ENCODE measurements at places on chromosomes 2 and 18.

DNA sequence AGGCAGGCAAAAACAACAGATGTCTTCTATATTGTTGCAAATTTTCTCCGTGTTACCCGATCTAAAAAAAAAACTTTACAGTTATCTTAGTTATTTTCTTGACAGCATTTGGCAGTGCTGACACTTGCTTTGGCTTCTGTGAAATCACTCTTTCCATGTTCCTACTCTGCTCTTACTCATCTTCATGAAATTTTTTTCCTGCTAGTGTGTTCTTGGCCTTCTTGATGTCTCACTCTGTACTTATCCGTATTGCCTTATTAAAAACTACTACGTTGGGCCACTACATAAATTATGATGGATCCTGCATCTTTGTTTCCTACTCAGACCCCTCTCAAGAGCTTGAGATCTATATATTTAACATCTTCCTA is 134.4 kb downstream of the IKZF2 start:
- no peak for DNase-seq

- no peak for DNase-seq
Observed at GRCh38 chr2:57376985-57377384, 669.6 kb upstream of the VRK2 start.

DNA sequence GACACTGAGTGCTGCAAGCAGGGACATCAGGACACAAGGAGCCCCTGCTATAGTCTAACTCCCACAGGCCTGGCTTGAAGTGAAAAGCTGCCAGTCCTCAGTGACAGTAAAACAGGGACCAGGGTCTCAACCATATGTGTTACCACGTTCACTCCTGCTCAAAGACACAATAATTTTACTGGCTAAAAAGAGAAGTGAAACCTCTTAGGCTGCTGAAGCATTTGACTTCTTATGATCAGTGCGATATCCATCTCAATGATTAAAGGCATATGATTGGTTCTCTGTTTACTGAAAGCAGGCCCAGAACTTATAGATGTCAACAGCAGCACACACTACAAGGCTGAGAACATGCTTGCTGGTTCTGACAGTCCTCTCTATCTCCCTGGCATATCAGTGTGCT is 129.8 kb upstream of the LMAN1 start:
- DNase-seq = no peak

DNA sequence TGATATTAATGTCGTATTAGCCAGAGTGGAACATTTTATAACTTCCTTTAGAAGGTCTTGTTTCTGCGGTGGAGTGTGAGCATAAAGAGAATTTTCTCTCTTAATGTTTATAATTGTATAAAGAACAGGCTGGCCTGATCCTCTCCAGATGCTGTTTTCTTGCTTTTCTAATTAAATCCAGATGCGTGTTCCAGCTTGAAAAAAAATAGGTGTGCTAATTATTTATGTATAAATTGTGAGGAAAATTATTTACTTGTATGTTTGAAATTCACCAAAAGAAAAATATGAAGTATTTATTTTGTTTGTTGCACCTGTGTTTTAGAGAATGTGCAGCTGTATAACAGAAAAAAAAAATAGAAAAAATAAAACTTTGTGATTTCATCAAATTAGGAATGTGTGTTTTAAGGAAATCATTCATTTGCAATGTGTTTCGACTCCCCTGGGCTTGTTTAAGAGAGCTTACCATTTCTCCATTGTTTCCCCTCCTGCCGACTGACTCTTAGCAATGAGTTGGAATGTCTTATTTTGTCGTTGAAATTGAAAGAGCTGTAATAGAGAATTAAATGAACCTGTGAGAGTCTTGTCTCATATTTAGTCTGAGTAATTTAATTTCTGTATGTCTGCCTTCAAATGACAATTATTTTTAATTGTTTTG is 220.1 kb upstream of the NXPH2 start:
- DNase-seq = no peak

GRCh38 chr2:191724015-191724414 is 46.1 kb downstream of the NABP1 start:
- DNase-seq = no peak

DNA sequence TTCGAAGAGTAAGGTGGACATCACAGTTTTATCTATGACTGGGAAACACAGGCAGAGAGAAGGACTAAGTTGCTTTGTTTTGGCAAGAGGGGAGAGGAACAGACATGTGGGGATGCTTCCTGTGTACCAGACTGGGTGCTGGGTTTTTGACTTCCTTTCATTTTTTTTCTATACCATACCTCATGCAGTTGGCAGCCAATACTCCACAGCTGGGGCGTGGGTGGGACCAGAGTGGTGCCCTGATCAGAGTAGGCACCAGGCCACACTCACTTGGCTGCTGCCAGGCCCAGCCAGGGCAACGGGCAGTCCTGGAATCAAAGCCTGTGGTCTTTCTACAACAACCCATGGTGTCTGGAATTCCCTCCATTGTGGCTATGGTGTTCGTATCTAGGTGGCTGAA is 45.2 kb downstream of the SH3RF3 start:
- DNase-seq = no peak

- no peak for DNase-seq
Observed at GRCh38 chr18:52747869-52748268, 407.9 kb downstream of the DCC start.

DNA sequence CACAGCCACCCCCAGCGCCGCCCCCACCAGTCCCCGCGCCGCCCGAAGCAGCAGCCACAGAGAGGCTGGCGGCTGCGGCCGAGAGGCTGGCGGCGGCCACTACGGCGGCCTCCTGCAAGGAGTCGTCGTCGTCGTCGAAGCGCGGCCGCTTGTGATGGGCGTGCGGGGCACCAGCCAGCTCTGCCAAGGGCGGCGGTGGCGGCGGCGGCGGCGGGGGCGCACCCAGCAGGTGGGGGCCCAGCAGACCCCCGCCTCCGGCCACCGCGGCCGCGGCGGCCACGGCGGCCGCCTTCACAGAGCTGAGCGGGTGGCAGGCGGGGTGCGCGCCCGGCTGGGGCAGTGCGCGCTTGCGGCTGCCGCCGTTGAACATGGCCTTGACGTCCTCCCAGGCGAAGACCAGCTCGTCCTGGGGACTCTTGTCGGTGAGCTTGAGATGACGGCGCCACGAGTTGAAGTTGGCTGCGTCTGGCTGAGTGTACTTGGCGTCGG is 3.3 kb downstream of the SKOR2 start:
- no peak for DNase-seq

GRCh38 chr2:101679037-101679726 is 18.3 kb upstream of the MAP4K4 start:
- DNase-seq = no peak

DNA sequence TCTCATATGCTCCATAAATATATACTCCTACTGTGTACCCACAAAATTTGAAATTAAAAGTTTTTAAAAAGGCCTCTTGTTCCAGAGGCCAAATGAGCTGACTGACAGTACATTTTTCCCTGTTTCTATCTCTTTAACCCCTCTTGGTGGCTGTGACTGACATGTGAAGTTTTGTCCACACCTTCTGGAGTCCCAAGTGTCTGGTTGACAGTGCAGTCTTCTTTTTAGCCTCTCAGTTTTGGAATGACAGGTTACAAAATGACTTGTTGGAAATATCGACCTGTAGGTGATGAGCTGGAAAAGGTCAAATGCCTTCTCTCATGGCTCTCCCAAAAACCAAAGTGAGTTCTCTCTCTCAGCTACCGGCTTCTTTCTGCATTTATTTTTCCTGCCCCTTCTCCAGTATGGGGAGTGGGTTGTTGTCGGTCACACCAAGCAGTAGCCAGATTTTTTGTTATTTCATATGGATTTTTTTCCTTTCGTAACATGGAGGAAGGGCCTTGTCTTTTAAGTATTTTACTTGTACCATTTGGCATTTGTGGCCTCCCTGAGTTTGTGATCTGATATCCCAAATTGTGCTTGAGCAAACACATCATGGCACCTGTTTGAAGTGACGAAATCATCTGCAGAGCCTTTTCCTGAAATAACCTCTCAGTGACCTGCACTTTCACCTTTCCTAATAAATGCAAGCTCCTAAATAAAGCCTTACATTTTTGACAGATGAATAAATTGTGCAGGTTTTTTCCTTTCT is 143.9 kb downstream of the ESCO1 start:
- no peak for DNase-seq

DNA sequence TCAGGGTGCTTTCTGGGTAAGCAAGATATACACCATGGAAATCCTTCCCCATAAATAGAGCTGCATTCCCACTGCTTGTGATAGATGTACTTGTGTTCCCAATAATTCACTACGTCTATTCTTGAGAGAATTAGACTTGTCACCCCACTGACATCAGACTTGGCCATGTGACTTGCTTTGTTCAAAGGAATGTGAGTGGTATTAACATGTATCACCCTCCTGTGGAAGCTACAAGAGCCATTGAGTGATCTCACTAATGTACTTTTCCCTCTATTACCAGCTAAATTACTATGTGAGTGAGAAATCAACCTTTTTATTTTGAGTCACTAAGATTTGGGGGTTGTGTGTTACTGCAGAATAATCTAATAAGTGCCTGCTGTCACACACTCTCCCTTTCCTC is 176.0 kb downstream of the CCDC178 start:
- DNase-seq = no peak

GRCh38 chr2:97728091-97728731 is 14.8 kb downstream of the ZAP70 start:
- no peak for DNase-seq

DNA sequence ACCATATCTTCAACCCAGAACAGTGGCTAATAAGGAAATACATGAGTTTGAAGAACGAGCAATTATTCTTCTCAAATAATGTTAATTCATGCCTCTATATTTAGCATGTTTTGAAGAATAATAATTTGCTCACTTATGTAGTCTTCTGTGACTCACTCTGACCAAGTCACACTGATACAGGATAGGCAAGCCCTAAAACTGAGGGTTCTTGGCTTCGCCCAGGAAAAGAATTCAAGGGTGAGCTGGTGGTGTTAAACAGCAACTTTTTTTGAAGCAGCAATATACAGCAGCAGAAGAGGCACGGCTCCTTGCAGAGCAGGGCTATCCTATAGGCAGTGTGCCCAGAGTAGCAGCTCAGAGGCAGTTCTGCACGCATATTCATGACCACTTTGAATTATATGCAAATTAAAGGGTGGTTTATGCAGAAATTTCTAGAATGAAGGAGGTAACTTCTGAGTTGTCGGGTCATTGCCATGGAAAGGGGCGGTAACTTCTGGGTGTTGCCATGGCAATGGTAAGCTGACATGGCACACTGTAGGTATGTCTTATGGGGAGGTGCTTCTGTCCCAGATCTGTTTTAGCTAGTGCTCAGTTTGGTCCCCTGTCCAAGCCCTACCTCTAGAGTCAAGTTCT is 200.6 kb downstream of the RND3 start:
- no peak for DNase-seq

GRCh38 chr2:236776695-236777251 is 207.1 kb downstream of the ACKR3 start:
- DNase-seq = no peak

DNA sequence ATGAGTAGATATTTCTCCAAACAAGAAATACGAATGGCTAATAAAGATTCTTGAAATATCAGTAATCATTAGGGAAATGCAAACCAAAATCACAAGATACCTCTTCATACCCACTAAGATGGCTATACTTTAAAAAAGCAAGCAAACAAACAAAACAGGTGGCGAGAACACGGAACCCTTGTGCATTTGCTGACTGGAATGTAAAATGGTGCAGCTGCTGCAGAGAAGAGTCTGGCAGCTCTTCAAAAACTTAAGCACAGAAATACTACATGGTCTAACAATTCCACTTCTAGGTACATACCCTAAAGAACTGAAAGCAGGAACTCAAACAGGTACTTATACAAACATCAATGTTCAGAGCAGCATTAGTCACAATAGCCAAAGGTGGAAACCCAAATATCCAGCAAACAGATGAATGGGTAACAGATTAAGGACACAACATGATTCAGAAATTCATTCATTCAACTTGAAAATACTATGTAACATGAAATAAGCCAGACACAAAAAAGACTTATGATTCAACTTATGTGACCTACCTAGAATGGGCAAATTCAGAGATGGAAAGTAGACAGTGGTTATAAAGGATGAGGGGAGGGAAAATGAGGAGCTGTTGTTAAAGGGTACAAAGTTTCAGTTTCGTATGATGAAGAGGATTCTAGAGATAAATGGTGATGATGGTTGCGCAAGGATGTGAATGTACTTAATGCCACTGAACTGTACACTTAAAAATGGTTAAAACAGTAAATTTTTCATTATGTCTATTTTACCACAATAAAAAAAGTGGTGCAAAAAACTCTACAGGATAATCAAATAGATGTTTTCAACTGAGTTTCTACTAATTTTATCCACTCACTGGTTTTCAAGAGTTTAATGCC is 26.9 kb upstream of the GPR75 start:
- no peak for DNase-seq

DNA sequence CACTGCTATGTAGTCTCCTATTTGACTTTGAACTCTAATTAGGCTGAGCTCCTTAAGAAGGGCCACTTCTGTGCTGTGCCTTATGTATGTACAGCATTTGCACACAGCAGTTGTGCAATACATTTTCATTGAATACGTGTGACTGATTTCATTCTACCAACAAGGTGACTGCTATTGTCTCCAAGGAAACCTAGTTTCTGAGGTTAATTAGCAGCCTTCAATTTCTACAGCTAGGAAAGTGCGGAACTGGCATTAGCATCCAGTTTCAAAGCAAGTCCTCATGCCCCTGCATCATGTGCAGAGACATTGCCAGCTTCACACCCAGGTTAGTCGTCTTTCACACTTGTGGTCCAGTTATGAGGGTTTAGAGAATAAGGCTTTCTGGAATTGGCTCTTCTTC is 58.6 kb downstream of the NCK2 start:
- DNase-seq = no peak

DNA sequence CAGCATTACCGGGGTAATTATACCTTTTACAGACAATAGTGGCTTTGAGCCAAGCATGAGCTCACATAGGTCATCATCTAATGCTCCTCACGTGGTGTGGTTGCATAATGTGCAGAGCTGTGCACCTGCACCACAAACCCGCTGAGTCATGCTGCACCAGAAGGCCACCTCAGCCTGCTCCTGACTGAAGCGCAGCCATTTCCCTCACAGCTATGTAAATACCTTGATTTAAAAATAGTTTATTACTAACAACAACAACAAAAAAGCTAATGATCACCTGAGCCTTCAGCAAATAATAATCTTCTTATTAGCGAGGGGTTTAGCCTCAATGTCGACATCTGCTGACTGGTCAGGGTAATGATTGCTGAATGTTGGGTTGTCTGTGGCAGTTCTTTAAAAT is 238.8 kb downstream of the MBD5 start:
- no peak for DNase-seq

GRCh38 chr2:43055985-43056384 is 170.4 kb downstream of the ZFP36L2 start:
- DNase-seq = no peak

DNA sequence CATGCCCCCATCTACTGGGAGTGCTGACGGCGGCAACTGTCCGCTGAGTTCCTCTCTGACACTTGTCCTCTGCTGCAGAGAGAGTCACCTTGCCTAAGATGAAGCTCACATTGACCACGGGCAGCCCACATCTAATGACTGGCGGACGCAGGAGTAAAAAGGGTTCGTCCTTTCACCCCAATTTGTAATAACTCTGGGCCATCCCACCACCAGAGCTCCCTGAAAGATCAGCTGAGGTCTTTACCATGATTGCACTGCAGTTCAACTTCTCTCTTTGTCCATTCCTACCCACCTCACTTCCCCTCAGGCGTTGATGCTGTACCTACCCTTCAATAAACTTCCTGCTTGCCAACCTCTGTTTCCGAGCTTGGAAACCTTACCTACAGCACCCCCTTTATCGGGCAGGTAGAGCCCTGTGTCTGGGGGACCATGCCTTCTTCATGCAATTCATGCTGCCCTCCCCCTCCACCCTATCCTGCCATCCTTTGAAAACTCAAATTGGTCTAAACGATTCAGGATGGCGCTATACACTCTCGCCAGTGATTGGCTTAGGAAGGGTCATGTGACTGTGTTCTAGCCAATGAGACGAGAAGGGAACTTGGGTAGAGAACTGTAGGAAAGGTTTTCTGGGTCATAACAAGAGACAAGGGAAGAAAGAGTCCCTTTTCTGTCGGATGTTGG is 10.3 kb upstream of the B3GNT2 start:
- no peak for DNase-seq

Data from NCI-H2081 treated with DMSO at 0.1 percent for 48 hours (cell line).